ENCODE measurements at places on chromosomes 5 and 9.
A peak's percentile ranks its signal among the peaks of the same experiment; 100 is the strongest.

DNA sequence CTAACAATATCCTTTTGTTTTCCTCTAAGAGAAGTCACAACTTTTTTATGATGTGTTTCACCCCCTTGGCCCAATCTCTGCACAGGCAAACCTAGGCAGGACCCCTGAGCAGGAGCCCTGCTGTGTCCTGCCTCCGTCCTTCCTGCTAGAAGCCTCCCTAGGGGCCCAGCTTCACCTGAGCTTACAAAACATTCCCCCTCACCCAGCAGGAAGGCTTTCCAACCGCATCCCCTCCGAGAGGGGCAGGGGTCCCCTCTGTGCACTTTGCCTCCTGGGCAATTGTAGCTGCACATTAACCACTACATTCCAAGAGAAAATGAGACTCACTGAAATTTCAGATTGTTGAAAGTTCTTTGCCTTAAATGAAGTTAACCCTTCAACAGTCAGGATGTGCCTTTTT is 176.2 kb downstream of the IRX2 start:
- DNase-seq: no peak

- DNase-seq: no peak
Observed at GRCh38 chr5:9313751-9314150, 232.1 kb downstream of the SEMA5A start.

DNA sequence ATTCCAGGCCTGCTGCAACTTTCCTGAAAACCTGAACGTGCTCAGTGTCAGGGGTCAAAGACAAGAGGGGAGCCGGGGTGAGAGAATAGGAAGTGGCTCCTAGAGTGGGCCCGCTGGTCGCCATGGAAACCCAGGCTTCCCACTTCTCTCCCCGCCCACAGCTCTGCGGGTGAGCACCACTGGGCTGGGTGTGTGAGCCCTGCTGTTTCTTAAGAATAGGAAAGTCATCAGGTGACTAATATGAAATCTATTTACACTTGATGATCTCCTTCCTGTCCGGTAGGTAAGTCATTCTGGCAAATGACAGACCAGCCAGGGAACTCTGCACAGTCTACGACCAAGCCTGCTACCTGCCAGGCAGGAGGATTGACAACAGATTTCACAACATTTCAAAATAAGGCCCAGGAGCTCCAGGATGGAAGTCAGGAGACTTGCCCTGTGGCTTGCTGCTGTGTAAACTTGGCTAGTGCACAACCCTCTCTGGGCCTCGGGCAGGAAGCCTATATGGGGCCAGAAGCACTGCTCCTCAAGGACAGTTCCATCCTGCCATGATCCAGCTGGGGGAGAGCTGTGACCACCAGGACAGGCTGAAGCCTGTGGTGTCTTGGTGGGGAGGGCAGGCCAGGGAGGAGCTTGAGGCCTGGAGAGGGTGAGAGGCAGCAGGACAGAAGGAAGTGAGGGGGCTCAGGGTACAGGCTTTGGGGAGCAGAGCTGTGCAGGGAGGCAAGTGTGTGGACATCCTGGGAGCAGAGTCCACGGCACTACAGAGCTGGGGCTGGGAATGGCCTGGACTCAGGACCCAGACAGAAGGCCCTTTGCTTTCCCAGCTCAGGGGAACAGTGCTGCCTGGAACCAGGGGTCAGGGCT is 60.6 kb downstream of the SHB start:
- peak; percentile 95 for DNase-seq

- no peak for DNase-seq
Observed at GRCh38 chr9:13179257-13179656, 100.2 kb downstream of the MPDZ start.

DNA sequence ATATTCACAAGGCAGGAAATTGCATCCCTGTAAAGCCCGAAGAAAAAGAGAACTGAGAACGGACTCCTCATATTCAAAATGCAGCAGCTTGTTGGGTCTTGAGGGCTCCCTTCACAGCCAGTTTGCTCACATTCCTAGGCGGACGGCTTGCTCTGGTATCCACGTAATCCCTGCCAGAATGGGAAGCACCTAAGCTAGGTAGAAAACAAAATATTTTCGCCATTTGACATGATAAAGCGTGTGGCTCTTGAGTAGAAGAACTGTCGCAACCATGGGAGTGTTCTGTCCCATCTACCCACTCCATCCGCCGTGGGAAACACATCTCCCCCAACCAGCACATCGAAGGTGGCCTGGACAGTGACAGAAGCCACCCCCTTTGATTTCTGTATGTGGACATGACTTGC is 183.1 kb downstream of the GAS1 start:
- peak; percentile 80 for DNase-seq

DNA sequence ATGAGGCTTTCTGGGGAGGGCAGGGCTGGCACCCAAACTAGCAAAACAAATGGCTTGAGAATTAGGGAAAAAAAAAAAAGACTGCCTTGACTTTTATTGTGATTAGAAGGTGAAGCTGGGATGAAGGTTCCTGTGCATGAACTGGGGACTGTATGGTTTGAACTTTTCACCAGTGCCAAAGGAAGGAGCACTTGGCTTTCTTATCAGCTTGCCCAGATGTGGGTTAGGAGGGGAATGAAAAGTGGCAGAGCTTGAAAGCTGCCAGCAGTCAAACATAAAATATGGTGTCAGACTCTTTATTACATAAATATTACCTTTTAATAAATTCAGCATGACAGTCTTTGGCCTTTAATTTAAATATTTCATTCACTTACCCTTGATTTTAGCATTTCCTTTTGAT is 182.5 kb downstream of the PSAT1 start:
- DNase-seq: no peak

DNA sequence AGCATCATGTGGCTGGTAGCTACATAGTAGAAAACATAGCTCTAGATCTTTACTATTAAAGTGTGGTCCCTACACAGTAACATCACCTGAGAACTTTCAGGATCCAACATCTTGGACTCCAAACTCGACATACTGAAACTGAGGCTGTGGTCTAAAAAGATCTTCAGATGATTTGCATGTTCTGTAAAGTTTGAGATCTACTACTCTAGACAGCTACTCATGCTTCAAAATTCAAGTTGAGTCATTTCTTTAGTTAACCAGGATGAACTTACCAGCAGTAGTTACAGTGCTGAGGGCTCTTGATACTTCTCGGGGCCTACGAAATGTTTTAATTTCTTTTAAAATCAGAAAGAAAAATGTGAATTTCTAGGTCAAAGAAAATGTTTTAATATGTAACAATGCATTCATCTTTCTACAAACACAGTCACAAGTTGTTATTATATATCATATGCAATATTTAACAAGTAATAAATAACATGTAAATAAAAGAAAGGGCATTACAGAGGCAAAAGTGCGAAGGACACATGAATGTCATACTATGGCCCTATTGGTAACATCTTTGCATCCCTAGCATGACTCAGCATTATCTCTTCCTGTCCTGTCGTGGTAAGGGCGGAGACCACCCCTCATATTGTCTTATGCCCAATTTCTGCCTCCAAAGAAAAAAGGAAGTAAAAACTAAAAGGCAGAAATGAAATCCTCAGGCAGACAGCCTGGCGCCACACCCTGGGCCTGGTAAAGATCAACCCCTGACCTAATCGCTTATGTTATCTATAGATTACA is 563.9 kb upstream of the TLE4 start:
- DNase-seq: no peak

DNA sequence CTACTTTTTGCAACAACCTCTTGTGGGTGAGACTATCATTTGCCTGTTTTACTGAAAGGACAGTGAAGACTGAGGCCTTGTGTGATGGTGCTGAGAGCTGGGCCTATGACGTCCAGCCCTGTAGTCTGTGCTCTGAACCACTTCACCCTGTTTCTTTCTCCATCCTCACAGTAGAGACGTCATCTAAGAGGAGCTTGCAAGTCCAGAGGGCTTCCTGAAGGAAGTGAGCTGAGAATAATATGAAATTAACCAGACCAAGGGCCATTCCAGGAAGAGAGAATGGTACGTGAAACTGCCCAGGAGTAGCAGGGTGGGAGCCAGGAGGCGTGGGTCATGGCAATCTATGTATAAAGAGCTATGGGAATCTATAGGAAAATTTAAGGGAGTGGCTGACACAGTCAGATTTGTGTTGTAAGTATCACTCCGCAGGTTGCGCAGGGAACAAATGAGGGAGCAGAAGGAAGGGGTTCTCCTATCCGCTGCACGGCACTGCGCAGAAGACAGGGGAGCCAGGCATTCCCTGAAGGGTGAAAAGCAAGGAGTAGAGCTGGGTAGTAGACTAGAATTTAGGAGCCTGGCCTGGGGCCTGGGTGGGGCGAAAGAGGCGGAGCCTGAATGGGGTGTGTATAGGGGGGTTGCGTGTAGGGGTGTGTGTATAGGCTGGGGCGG is 596 bp upstream of the FGFR4 start:
- DNase-seq: no peak

DNA sequence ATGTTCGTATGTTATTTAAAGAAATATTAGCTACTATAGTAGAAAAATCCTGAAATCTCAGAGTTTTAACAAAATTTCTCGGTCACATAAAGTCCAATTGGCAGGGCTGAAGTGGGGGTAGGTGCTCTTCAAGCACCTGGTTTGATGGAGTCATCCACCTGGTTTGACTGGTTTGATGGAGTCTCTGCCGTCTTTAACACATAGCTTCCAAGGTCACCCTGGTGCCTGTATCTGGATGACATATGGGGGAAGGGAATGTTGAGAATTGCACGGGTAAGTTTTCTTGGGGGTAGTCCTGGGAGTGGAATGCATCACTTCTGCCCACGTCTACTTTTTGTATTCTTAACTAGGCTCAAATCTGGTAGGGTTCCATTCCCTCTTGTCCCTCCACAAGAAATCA is 351.2 kb downstream of the SH3GL2 start:
- no peak for DNase-seq

DNA sequence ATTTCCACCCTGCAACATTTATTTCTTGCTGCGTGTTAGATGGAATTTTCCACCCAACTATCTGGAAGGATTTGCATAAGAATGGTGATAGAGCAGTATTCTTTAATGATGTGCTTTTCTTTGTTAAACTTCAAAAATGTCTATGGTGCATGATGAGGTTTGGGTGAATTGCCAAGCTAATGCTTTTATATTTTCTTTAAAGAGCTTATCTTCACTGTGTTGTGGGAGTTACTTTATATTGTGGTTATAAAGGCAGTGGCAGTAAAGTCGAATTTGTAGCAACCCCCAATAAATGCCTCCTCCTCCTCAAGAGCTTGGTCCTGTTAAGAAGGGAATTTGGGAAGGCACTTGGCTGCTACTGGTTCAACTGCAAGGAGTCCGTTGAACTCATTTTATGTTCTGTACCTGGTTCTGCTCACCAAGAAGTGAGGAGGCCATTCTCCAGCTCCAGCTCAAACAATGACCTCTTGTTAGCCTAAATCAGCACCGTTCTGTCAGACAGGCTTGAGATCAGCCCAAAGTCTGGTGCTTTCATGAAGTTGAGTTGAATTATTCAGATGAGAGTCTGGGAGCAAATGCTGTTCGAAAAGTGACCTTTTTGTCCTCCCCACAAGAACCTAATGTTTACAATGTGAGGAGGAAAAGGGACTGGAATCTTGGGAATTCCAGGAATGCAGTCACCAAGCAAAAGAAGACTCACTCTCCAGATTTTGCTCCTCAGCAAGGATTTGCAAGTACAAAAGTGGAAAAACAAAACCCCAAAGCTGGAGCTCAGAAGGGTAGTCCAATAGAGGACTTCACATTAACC is 217.0 kb downstream of the TMEM38B start:
- DNase-seq: no peak

- DNase-seq: no peak
Observed at GRCh38 chr5:146640285-146640896, 124.4 kb upstream of the GPR151 start.

- no peak for DNase-seq
Observed at GRCh38 chr5:176675676-176676360, 28.5 kb downstream of the TSPAN17 start.

- DNase-seq: no peak
Observed at GRCh38 chr5:142852416-142853198, 82.4 kb downstream of the ARHGAP26 start.

DNA sequence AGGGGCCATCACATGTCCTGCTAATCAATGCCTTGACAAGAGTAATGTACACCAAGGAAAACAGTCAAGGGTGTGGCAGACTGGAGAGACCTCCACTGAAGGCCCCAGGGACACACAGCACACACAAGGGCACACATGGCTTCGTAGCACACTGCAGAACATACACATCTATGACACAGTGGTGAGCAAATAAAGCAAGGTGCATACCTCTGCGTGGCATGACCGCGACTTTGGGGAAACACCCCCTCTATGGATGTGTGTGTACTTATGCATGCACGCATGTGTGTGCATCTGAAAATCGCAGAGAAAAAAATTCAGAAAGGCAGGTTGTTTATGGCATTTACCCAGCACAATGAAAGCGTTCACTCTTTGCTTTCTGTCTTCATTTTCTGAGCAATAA is 20.5 kb downstream of the SEMA4D start:
- DNase-seq: no peak

DNA sequence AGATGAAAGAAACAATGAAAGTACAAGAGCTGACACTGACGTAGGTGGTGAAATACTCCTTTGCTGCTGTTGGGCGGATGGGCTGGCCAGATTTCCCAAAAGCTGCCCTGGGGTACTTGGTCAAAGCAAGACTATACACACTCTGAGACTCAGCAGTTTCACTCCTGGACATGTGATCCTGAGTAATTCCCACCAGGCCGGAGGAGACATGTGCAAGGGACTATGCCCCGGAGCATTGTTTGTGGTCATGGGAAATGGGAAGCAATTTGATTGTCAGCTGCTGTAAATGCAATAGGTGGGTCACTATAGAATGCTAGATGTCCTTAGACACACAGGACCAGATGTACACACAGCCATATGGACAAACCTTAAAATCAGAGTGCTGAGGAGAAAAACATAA is 116.1 kb downstream of the DCP2 start:
- no peak for DNase-seq

- no peak for DNase-seq
Observed at GRCh38 chr5:179478624-179479023, 71.7 kb upstream of the RUFY1 start.

GRCh38 chr9:3875361-3876132 is 349.7 kb upstream of the RFX3 start:
- no peak for DNase-seq

DNA sequence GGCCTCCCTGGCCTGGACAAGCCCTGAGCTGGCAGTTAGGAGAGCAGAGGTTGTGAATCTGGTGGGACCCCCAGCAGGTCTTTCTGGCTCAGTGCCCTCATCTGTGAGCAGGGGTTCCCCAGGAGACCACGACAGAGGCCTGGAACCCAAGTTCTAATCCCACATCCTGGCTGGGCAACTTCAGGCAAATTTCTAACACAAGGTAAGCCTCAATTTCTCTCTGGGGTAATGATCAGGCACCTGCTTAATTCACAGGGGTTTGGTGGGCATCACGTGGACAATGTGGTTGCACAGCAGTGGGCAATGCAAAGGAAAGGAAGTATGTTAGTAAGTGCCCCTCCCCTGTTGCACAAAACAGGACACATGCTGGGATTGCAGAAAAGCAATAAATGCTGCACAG is 1.9 kb upstream of the KCNIP1 start:
- DNase-seq: no peak

- no peak for DNase-seq
Observed at GRCh38 chr9:92735636-92736562, 28.7 kb downstream of the BICD2 start.

Data from CD14-positive monocyte (primary cell).